ENCODE measurements at places on chromosomes 12 and 14. TPM values are rescaled to one million over a fixed set of nuclear protein-coding genes. Genes with fewer than 3 reads are reported as not detected.

Gene SERPINA12
- total RNA-seq: not detected

Gene CEBPE
- not detected for total RNA-seq

Gene OR10G2
- total RNA-seq: not detected

GRCh38 chr12:76726626-76727025, 37.3 kb upstream of the ZDHHC17 start:
- H3K4me3 ChIP-seq: no peak overlapping the region
- no peaks in the 10 kb centered on the region for H3K27me3 ChIP-seq
- no peaks in the 10 kb centered on the region for H3K36me3 ChIP-seq
- H3K27ac ChIP-seq: no peak overlapping the region
- no peak for DNase-seq
- H3K4me1 ChIP-seq: no peaks in the 10 kb centered on the region

DNA sequence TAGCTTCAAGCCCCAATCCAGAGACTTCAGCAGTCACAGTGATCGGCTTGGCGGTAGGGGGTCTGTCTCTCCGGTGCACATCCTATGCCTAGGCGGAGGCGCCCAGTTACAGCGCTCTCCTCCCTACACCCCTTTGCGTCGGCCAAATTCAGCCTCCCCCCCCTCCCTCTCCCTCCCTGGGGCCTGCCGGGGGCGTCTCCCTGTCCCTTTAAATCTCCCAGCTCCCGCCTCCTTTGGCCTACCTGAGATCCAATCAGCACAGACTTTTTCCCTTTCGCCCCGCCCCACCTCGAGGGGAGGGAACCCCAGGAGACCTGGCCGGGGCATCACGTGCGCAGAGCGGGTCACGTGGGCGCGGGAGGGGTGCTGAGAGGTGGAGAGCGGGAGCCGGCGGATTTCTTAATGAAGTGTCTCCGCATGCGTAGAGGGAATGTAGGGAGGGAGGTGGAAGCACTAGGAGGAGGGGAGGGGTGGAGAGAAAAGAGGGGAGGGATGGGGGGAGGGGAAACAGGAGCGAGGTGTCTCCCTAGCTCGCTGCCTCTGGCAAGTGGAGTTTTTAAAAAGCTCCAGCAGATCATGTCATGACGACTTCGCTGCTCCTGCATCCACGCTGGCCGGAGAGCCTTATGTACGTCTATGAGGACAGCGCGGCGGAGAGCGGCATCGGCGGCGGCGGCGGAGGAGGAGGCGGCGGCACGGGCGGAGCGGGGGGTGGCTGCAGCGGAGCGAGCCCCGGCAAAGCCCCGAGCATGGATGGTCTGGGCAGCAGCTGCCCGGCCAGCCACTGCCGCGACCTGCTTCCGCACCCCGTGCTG, at the start of gene HOXC13:
TSS of gene HOXC13 (plus strand) at position 506 of the 815 bp plus-strand sequence. CDS start at position 582, 76 bp downstream.
- peaks cover 87% of the 10 kb centered on the region for H3K27me3 ChIP-seq
- DNase-seq: peak; percentile 33
- no peak within 1 kb of the TSS for H3K27ac ChIP-seq
- no peaks in the 10 kb centered on the region for H3K4me1 ChIP-seq

DNA sequence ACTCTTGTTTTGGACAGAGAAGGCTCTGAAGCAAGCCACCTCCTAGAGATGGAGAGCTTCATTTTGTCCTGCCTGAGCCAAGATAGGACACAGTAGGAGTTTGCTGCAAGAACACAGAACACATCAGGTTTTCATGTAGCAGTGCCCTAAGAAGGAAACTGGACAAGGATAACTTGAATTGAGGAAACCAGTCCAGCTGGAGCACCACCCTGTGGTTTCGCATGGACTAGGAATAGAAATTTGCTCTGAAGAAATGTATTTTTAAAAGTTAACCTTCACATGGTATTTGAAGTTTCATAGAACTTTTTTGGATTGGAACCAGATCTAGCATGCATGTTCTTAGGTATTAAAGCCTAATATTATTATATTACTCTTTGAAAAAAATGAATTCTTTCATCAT, 68.8 kb downstream of the RERG start:
- H3K27me3 ChIP-seq: no peaks in the 10 kb centered on the region
- H3K4me1 ChIP-seq: no peaks in the 10 kb centered on the region
- DNase-seq: no peak
- no peak overlapping the region for H3K4me3 ChIP-seq

GRCh38 chr12:111254106-111254505, 114.8 kb downstream of the PHETA1 start:
- no peak overlapping the region for H3K27ac ChIP-seq
- no peak overlapping the region for H3K4me3 ChIP-seq
- peaks cover 6% of the 10 kb centered on the region for H3K27me3 ChIP-seq
- no peaks in the 10 kb centered on the region for H3K36me3 ChIP-seq
- H3K4me1 ChIP-seq: no peaks in the 10 kb centered on the region

DNA sequence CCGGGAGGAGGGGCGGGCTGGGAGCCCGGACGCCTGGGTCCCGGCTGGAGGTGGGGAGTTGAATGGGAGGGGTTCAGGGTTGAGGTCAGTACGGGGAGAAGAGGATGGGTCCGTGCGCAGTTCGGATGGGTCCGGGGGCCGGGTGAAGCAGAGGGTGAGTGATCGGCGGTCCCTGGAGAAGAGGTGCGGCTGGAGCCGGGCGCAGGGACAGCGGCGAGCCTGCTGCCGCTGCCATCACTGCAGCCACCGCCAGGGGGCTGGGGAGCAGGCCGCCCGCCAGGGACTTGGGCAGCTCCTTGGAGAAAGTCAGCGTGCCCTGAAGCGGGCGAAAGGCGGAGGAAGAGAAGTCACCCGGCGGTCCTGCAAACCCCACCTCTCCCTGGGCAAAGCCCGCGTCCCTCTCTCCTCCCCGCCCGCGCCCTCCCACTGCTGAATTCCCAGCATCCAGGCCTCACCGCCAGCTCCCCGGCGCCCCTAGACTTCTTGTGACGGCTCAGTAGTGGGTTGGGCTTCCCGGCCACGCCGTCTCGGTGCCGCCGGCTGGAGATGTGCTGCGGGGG, 6.0 kb upstream of the GPR84 start:
- H3K4me1 ChIP-seq: peaks cover 21% of the 10 kb centered on the region
- H3K36me3 ChIP-seq: no peaks in the 10 kb centered on the region
- 0 out of 2 replicates have a peak, but pooled peaks cover 1% of the 10 kb centered on the region for H3K27me3 ChIP-seq

DNA sequence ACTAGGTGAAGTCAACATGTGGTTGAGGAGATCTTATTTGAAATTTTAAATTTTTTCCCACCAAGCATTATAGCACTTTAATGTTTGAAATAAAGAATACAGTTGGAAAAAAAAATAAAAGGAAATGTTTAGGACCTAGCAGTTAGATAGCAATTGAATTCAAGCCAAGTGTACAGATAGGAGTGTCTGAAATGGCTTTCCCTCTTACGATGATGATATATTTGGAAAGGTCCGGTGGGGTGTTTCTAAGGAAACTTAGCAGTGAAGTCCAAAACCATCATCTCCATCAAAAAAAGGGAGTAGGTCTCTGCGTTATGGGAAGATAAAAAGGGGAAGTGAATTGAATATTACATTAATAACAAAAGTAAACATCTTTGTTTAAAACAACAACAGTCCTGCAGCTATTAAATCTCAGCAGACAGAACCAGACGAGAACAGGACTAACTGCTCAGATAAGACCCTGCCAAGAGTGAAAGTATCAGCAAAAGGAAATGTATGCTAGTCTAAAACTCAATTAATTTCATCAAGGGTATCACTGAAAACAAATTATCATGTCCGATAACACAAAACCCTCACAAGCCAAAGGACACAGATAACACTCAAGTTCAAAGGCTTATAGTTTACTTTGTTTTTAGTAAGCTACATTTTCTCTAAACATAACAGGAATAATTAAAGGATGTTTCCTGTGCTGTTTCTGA, 242.0 kb downstream of the BMP4 start:
- H3K4me3 ChIP-seq: no peak overlapping the region
- H3K36me3 ChIP-seq: no peaks in the 10 kb centered on the region
- peak overlapping the region; percentile 46 for H3K27ac ChIP-seq
- H3K27me3 ChIP-seq: no peaks in the 10 kb centered on the region
- no peak for DNase-seq

Measured in HepG2 (cell line).